ENCODE measurements at places on chromosomes 13 and 19.
A peak's percentile ranks its signal among the peaks of the same experiment; 100 is the strongest.

GRCh38 chr13:67147342-67148133, 82.6 kb downstream of the PCDH9 start:
- peak; percentile 82 for DNase-seq

DNA sequence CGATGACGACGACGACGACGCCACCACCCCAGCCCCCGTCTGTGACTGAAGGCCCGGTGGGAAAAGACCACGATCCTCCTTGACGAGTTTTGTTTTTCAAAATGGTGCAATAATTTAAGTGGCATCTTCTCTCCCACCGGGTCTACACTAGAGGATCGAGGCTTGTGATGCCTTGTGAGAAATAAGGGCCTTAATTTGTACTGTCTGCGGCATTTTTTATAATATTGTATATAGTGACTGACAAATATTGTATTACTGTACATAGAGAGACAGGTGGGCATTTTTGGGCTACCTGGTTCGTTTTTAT, 2.5 kb downstream of the KLF2 start:
- no peak for DNase-seq

DNA sequence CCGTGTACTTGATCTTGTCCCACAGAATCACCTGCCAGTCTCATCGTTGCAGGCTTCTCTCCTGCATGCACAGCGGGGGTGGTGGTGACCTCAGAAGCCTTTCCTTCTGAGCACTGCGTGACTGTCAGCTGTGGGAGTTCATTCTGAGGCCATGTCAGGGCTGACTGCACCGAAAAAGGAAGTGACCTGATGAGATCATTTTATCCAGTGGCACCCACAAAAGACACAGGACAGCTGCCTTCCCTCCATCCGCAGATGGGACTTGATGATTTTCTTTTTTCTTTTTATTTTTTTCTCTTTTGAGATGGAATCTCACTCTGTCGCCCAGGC, 89.7 kb downstream of the RAB20 start:
- no peak for DNase-seq

- DNase-seq, result peak; percentile 33
These were observed 764 bp downstream of the MIR17HG start for GRCh38 chr13:91347996-91348905.

DNA sequence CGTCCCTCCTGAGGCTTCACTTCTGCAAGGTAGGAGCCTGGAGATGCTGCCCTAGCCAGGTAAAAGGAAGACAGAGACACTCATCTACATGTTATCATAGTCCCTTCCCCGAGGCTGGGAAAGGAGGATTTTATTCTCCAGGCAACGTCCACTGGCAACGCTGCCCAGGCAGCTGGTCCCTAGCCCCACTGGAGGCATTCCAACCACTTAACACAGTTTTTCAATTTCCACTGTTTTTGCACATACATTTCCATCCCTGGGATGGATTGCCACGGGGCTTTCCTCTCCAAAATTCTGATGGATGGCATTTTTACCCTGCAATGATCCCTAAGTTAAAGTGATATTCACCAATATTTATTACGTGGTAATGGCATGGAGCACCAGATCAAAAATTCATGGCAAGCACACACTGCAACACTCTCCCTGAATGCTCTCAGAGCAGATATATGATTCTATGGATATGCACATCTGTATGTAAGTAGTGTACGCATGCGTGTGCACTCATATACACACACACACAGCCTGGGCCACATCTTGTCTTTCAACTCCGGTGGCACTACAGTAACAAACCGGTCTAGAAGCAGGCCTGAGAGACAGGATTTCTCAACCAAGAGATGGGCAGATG, 322.3 kb upstream of the TSHZ3 start:
- DNase-seq, result no peak

DNA sequence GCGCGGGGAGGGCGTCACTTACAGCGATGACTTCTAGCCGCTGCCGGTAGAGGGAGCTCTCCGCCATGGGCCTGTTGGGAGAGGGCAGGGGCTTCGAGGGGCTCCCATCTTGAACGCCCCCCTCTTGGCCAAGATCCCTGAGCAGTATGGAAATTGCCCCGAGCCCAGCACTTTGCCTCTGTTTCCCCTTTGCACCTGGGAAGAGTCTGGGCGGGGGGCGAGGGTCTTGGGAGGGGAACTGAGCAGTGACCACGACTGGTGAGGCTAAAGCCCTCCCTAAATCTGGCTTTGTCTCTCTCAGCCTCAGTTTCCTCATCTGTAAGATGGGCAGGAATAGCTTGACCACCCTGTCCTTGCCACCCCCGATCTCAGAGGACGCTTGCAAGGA, 2.8 kb downstream of the PALM3 start:
- no peak for DNase-seq

DNA sequence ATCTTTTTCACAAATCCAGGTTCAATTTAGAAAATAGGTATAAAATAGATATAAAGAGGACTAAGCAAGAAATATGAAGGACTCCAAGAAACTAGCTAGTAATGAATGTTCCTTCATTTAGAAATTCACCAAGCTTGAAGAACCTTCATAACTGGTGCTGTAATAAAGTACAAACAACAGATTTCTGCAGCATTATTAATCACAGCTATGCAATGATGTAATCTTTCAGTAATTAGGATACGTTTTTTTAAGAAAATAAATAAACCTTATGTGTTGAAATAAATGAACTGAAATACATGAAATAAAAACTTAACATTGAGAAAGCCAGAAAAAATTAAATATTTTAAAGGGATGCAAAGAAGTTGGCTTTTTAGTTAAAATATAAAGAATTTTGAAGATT, 236.1 kb downstream of the RGCC start:
- DNase-seq, result no peak

GRCh38 chr13:41848435-41849255, 112.3 kb downstream of the VWA8 start:
- peak; percentile 36 for DNase-seq

DNA sequence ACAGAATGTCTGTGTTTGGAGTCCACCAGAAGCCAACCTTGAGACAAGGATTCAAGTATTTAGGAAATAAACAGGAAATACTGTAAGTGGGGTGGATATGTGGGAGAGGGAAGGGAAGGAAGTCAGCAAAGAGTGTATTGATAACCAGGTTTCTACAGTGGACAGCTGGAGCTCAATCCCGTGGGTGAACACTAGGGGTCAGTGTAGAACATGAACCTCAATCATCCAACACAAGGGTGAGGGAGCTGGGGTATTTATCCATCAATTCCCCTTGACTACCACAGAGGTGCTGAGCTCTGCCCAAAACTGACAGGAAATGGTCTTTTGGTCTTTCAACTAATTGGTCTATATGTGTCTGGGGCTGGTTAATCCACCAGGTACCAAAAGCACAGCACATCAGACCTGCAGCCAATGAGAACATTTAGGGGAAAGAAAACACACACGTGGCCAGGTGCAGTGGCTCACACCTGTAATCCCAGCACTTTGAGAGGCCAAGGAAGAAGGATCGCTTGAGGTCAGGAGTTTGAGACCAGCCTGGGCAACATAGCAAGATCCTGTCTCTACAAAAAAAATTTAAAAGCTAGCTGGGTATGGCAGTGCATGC, 5.6 kb upstream of the SYDE1 start:
- DNase-seq, result no peak

GRCh38 chr13:65454403-65454802, 1775.7 kb downstream of the PCDH9 start:
- DNase-seq, result no peak

GRCh38 chr19:55600662-55601028, 557 bp downstream of the ZNF524 start:
- no peak for DNase-seq

DNA sequence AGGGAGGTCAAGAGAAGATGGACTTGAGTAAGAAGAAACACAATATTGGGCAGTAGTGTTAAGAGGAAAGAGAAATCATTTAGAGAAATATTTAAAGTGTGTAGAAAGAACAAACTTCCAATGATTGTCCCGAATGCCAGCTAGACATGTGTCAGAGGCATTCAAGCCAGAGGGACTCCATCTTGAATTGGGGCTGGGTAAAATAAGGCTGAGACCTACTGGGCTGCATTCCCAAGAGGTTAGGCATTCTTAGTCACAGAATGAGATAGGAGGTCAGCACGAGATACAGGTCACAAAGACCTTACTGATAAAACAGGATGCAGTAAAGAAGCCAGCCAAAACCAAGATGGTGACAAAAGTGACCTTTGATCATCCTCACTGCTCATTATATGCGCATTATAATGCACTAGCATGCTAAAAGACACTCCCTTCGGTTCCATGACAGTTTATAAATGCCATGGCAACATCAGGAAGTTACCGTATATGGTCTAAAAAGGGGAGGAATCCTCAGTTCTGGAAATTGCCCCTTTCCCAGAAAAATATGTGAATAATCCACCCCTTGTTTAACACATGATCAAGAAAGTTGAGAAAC, 127.0 kb upstream of the IPO5 start:
- DNase-seq, result no peak

Data from fibroblast of skin of abdomen (primary cell).